ENCODE measurements at places on chromosomes 3 and 15.

- no peak for DNase-seq
Measured at GRCh38 chr3:64813326-64813725, 125.5 kb upstream of the ADAMTS9 start.

- DNase-seq, result no peak
Measured at GRCh38 chr3:149493315-149494021, 19.0 kb downstream of the TM4SF4 start.

- no peak for DNase-seq
Measured at GRCh38 chr3:62159709-62160092, 213.6 kb downstream of the FEZF2 start.

- DNase-seq, result no peak
Measured at GRCh38 chr15:39850436-39850835, 67.8 kb upstream of the FSIP1 start.

GRCh38 chr3:195245531-195245951 is 25.4 kb downstream of the XXYLT1 start:
- no peak for DNase-seq

- DNase-seq, result no peak
Measured at GRCh38 chr15:27990521-27991515, 108.3 kb downstream of the OCA2 start.
